Right renal cortex interstitium (tissue), 3 donors: ENCODE measurements at places on chromosomes 4 and X. TPM values are rescaled to one million over a fixed set of nuclear protein-coding genes. Genes with fewer than 3 reads are reported as not detected.

Gene SUPT20HL1
- not detected for polyA plus RNA-seq

Gene SEL1L3
- 24.9 TPM for polyA plus RNA-seq

DNA sequence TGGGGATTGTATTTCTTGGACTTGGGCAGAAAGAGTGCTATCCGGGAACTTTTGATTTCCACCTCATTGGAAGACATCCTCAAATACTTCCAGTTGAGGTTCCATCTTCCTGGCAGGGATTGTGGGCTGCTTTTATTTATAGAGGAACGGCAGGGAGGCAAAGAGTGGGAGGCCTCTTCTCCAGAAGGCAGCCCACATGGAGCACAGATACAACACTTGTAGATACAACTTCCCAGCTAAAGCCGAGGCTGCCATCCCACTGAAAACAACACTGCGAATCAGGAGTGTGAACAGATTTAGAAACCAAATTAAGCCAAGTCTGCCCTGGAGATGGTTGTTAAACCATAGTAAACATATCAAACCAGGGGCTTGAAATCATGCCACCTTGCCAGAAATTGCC, 212.8 kb upstream of the PPARGC1A start:
- DNase-seq, result no peak

- no peak for DNase-seq
These were observed 1.4 kb downstream of the MAEA start for GRCh38 chr4:1291091-1291490.
